H7 (cell line): ENCODE measurements at places on chromosomes 7 and 10. TPM values are rescaled to one million over a fixed set of nuclear protein-coding genes. Genes with fewer than 3 reads are reported as not detected.

- no peak for DNase-seq
These were observed 14.9 kb downstream of the SMURF1 start for GRCh38 chr7:99129001-99129400.

DNA sequence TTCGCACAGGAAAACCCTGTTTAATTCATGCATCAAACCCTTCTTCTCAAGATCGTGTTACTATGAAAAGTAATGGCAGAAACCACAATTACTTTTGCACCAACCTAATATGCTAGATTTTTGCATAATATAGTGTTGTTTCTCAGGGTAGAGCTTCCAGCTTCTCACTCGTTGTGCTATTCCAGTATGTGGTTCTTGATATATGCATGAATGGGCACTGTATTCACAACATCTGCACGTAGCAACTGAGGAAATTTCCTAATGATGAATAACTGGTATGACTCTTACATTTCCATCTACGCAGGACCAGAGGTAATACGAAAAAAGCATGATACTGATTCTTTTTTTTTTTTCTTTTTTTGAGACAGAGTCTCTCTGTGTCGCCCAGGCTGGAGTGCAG, 326.6 kb upstream of the GALNT17 start:
- no peak for DNase-seq

GRCh38 chr10:154348-154747, 19.1 kb downstream of the ZMYND11 start:
- DNase-seq = no peak

PTPN20 gene
- total RNA-seq = not detected in 2 replicates

MLXIPL gene
- 0.63 and 0.73 TPM in 2 replicates for total RNA-seq
